ENCODE measurements at places on chromosomes 4 and X.

- DNase-seq = no peak
Observed at GRCh38 chrX:110759785-110760184, 35.8 kb downstream of the CHRDL1 start.

- no peak for DNase-seq
Observed at GRCh38 chr4:42344749-42345148, 52.5 kb upstream of the SHISA3 start.

DNA sequence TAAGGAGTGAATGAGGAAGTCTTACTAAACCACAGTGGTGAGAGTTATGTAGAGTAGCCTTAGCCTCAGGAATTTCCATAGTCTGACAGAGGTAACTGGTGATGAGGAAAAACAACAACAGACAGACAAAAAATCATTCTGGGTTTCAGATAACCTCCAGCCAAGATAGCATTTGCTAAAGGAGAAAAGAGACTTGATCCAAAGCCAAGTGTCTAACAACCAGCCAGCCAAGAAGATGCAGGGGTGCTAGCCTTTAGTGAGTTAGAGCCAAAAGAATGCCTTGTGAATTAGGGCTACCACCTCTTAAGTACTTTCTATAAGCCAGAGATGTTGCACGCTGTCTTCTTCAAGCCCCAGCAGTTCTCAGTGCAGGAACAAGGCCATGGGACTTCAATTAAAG lies 478.0 kb upstream of the CPEB2 start:
- DNase-seq = no peak

DNA sequence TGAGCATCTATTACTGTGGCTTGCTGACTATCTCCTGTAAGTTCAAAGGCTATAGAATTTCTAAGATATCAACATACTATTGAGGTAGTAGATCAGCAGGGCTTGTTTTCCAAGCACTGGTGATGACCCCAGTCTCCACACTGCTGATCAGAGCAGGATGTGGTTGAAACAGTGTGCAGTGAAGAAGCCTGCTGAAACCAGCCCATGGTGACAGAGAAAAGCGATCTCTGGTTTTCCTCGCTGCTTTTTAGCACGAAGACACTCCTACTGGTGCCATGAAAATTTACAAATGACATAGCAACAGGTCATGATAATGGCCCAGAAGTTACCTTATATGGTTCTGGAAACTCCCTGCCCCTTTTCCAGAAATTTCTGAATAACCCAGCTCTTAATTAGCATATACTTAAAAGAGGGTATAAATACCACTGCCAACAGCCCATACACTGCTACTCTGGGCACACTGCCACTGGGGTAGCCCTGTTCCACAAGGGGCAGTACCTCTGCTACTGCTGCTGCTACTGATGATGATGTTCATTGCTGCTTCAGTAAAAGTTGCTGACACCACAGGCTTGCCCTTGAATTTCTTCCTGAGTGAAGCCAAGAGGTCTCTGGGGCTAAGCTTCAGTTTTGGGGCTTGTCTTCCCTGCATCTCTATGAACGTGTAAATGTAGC lies 1689.5 kb upstream of the PCDH10 start:
- DNase-seq = no peak

GRCh38 chrX:109863811-109864210 lies 130.8 kb upstream of the ACSL4 start:
- no peak for DNase-seq

GRCh38 chr4:184143770-184144564 lies 73.7 kb downstream of the ENPP6 start:
- DNase-seq = no peak

DNA sequence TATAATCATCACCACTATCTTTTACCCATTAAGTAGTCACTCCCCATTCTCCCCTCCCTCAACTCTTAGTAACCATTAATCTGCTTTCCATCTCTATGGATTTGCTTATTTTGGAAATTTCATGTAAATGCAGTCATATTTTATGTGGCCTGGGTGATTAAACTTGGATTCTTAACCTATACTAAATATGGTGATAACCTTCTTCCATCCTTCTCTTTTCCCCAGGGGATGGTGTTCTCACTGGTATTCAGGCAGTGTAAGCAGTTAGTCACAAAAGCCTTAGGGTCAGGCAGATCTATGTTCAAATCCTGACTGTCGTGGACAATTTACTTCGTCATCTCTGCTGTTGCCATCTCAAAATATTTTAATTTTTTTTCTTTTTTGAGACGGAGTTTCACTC lies 29.6 kb downstream of the RAB40AL start:
- no peak for DNase-seq

GRCh38 chrX:16997313-16997712 lies 50.9 kb downstream of the REPS2 start:
- DNase-seq = no peak

DNA sequence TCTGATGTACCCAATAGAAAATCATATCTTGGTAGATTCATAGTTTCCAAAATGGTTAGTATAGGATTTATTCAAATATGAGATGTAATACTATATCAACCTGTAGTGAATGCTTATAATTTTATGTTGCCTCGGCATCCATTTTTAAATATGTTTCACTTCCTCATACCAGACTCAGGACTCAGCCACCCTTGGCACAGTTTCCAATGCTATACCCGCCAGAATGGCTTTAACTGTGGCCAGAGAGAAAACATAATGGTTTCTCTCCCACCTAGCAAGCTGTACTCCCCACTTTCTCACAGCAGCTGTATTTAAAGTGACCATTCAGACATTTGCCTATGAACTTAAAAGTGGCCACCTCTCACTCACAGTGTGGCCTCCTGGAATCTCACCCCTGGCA lies 466.6 kb upstream of the PABPC4L start:
- no peak for DNase-seq

GRCh38 chr4:106898621-106899230 lies 137.4 kb downstream of the DKK2 start:
- DNase-seq = no peak

DNA sequence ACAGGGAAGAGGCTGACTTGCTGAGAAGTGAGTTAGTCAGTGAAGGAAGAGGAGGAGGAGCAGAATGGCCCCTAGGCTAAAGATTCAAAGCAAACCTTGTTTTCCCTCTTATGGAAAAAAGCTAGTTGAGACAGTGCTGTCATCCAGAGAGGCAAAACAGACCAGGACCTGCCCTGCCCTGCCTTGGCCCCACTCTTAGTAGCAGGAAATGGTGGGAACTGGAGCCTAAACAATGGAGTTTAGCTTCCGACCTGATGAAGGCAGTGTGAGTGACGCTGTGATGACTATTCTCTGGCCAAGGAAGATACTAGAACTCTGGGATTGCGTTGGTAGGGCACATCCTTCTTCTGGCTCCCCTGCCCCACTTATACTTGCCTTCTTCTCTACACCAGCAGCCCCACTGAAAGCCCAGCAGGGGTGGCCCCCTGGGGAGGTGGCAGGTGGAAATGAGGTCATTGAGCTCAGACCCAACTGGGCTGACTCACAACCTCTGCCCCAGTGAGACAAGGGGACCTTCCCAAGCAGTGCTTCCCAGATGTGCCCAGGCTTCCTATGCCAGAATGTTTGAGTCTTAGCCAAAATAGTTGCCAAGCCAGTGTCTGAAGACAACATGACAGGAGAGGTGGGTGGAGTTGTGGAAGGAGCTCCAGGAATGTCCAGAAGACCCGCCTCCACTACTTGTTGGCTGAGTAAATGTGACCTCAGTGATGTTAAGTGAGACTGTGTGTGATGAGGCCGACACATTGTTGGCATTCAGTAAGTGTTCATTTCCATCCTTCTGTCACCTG lies 38.8 kb downstream of the MSN start:
- no peak for DNase-seq

DNA sequence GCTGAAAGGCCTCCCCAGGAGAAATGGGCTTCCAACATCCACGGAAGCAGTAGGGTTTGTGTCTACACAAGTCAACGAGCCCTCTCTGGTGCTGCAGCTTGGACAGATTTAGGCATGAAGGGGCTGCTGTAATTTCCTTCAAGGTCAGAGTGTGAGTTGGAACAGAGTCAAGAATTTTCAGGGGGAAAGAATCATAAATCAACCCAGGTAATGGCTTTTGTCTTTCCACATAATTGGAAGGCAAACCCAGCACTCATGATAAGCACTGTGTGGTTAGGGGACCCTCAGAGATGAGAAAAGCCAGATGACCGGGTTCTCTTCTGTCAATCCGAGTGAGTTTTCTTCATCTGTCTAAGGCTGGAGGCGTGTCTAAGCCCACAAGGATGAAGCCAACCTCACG lies 78.6 kb upstream of the MXRA5 start:
- no peak for DNase-seq

DNA sequence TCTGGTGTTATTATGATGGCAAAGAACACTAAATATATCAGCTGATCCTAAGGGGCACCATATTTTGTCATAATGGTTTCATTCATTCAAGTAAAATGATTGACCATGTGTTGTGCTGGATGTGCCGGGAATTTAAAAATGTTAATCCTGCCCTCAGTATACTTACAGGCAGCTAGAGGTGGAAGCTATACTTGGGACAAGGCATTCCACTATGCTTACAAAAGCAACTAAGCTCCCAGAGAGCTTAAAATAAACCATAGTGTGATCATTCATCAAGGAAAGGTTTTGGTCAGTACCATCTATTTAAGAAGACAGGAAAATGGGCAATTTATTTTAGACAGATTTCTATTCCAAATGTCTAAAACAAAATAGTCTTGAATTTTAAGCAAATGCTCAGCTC lies 46.4 kb downstream of the NR3C2 start:
- DNase-seq = no peak

GRCh38 chr4:155592179-155592937 lies 74.3 kb upstream of the GUCY1A1 start:
- DNase-seq = no peak

- no peak for DNase-seq
Observed at GRCh38 chrX:12721042-12721441, 70.2 kb upstream of the PRPS2 start.

- no peak for DNase-seq
Observed at GRCh38 chr4:138307319-138307718, 65.2 kb upstream of the SLC7A11 start.

GRCh38 chr4:56659946-56660345 lies 21.1 kb downstream of the HOPX start:
- no peak for DNase-seq

- DNase-seq = no peak
Observed at GRCh38 chr4:98631506-98631905, 26.9 kb downstream of the TSPAN5 start.

DNA sequence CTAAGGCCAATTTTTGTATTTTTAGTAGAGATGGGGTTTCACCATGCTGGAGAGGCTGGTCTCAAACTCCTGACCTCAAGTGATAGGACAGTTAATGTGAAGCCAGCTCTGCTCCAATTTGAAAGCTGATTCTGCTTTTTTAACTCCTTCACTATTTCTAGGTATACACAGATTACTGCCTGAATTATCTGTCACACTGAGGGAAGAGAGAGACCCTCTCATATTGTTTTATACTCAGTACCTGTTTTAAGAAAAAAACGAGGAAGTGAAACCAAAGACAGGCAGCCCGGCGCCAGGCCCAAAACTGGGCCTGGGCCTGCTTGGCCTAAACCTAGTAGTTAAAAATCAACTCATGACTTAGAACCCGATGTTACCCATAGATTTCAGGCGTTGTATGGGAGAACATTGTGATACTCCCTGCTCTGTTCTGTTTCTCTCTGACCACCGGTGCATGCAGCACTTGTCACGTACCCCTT lies 1601.5 kb upstream of the PCDH10 start:
- DNase-seq = no peak

GRCh38 chr4:19380600-19380999 lies 871.1 kb upstream of the SLIT2 start:
- no peak for DNase-seq

GRCh38 chr4:172497321-172497720 lies 671.3 kb upstream of the GALNT7 start:
- no peak for DNase-seq

GRCh38 chr4:20101831-20102230 lies 149.9 kb upstream of the SLIT2 start:
- DNase-seq = no peak

DNA sequence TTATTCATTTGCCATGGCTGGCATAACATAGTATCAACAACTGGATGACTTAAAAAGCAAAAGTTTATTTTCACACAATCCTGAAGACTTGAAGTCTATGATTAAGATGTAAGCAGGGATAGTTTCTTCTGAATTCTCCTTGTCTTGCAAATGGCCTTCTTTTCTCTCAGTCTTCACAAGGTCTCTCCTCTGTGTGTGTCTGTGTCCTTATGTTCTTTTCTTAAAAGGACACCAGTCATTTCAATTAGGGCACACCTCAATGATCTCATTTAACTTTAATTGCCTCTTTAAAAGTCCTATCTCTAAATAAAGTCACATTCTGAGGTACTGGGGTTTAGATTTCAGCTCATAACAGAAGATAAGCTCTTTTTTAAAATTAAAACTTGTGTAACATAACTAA lies 399.7 kb downstream of the PABPC4L start:
- DNase-seq = no peak

DNA sequence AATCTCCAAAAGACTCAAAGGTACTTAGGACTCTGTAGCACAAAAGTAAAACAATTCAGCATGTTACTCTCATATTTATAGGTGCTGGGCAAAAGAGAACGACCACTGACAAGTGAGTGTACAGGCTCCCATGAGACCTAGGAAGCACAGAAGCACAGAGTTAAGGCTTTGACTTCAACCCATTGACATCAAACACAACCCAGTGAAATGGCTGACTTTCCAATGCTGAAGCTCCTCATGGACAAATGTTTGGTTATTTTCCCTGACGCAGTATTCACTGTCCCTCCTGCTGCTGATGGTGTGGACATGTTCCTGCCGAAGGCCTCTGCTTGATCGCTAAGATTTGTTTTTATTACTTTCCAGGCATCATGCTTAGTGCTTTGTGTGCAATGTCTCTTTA lies 148.7 kb downstream of the TSPAN5 start:
- no peak for DNase-seq

DNA sequence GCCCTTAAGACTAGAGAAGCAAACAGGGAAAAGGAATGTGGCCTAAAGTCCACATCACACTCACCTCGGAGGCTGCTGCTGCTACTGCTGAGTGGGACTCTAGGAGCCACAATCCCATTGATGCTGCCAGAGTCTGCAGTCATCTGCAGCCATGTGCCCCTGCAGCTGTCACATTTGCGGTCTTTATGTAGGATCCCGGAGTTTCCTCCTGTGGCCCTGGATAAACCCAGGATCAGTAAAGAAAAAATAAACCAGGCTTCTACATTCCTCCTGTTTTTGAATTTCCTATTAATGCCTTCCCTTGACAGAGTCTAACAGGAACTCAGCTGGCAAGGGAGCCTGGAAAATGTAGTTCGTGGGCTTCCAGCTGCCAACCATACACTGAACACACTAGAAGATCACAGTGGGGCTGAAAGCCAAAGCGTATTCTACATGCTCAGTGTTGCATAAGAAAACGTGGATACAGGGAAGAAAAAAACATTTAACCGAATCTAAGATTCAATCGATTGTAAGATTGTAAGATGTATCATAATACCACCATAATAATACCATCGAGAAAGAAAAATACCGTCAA lies 10.3 kb upstream of the PHEX start:
- DNase-seq = no peak

- DNase-seq = no peak
Observed at GRCh38 chr4:103429283-103429682, 231.1 kb upstream of the CENPE start.

All from amygdala (tissue), 56 donors.